ENCODE measurements at places on chromosomes 2 and 18.

- DNase-seq: no peak
Measured at GRCh38 chr2:69601179-69601612, 42.3 kb downstream of the AAK1 start.

DNA sequence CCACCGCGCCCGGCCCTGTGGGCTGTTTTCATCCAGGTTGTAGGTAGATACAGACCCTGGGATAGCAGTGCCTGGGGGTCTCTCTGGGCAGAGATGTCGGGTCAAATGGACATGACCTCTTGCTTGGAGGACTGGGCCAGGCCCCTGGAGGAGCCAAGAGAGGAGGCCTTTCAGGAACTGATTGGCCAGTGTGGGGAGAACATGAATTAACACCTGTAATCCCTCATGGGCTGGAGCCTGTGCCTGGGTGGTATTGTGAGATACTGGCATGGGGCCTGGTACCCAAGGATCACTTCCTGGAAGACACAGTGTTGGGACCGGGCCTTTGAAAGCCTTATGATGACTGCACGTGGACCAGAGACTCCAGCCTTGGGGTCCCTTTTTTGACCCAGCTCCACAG lies 158.7 kb upstream of the SKOR2 start:
- DNase-seq: no peak

- no peak for DNase-seq
Measured at GRCh38 chr18:67410075-67411070, 106.1 kb downstream of the DSEL start.

DNA sequence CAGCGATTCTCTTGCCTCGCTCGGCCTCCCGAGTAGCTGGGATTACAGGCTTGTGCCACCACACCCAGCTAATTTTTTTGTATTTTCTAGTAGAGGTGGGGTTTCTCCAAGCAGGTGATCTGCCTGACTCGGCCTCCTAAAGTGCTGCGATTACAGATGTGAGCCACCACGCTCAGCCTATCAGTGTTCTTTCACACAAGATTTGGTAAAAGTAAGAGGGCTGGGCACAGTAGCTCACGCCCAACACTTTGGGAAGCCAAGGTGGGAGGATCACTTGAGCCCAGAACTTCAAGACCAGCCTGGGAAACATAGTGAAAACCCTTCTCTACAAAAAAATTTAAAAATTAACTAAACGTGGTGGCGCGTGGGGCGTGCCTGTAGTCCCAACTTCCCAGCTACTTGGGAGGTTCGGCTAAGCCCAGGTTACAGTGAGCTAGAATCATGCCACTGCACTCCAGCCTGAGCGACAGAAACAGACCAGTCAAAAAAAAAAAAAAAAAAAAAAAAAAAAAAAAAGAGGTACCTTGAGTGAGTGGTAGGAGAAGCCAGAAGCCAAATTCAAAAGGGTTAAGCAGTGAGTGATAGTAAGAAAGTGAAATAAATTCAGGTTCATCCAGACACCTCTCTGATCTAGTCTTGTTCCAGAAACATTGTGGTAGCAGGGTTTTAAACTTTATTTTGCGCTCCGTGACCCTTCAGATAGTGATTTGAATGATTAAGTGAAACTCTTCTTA lies 981 bp downstream of the MRPL53 start:
- DNase-seq: no peak

GRCh38 chr2:54560146-54560881 lies 104.2 kb downstream of the SPTBN1 start:
- no peak for DNase-seq

GRCh38 chr18:13428319-13428718 lies 209.8 kb downstream of the LDLRAD4 start:
- DNase-seq: no peak

DNA sequence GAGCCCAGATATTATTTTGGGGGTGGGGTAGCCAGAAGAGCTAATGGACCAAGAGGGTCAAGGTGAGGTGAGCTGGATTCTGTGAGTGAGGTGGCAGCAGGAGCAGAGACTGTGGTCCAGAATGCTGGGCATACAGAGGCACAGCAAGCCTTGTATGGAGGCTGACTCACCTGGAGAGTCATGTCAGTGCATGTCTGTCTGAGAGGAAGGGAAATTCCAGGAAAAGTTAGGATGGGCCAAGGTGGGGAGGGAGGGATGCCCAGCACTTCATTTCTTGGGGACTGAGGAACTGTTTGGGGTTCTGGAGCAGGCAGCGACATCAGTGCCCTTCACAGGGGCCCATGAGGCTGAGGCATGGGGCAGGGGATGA lies 21.1 kb downstream of the PER2 start:
- DNase-seq: no peak

DNA sequence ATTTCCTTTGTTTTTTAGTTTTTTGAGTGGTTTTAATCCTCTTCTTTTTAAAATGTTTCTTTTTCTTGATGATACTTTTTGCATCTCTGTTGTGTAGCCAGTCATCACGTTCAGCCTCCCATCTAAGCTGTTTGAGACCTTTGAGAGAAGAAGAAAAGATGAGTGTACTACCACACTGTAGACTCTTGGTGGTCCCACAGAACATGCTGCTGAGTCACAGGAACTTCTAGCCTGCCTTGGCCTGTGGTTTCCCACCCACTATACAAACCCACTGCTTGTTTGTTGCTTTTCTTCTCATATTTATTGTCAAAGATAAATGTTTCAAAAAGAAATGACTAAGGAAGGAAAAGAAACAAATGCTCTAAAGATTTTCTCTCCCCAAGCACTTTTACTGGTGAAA lies 5.5 kb downstream of the CEBPZOS start:
- DNase-seq: no peak

DNA sequence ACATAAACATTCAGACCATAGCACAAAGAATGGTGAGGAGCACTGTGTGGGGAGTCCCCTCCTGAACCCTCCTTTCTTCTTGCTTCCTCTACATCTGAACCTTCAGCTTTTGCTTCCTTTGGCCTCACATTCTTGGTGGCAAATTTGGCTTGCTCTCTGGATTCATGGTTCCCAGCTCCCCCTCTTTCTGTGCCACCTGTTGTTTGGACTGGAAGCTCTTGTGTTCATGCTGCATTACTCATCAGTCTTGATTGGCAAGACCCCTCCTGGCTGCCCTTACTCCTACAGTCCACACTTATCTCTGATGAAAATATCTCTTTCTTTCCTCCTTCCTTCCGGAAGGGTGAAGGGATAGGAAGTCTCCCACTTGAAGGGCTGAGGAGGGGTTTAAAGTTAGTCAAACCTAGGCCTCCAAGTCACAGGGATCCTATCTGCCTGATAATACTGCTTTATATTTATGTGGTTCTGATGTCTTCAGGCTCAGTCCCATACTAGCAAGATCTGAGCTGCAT lies 70.0 kb downstream of the MYO3B start:
- no peak for DNase-seq

DNA sequence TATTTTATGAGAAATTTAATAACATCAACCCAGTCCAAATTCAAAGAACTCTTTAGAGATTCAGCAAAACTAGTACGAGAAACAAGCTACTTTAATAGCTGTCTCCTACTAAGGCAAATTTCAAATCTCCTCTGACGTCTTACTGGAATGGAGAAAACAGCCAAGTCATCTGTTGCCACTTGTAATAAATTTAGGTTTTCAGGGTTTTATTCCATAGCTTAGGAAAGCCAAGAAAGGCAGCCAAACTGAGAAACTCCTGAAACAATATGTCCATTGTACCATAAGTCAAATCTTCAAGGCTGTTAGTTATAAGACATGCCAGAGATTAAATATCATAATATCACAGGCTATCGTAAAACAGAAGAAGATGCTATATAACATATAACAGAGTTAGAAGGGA lies 524.6 kb upstream of the SETBP1 start:
- no peak for DNase-seq

- no peak for DNase-seq
Measured at GRCh38 chr2:158731386-158731785, 63.7 kb upstream of the DAPL1 start.

DNA sequence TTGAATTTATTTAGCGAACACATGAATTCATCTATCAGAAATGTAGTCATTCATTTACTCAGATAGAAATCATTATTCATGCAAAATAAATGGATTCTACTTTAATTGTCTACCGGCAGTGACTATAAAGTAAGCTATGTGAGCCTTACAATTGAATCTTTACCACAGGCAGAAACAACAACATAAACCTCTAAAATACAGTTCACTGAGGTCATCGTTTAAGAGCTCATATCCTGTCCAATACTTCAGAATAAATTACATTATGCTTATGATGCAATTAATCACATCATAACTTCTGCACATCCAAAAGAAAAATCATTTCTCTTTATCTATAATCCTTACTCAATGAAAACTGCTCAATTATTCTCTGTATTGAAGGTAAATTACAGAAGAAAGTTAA lies 244.7 kb downstream of the HNMT start:
- no peak for DNase-seq
